ENCODE measurements at places on chromosomes 1 and 21. TPM values are rescaled to one million over a fixed set of nuclear protein-coding genes. Genes with fewer than 3 reads are reported as not detected.
A peak's percentile ranks its signal among the peaks of the same experiment; 100 is the strongest.

The AVPR1B gene
- 0.50 TPM for total RNA-seq

GRCh38 chr1:18385239-18385790 is 95.4 kb upstream of the KLHDC7A start:
- DNase-seq: peak; percentile 66

The MNDA gene
- not detected for total RNA-seq

DNA sequence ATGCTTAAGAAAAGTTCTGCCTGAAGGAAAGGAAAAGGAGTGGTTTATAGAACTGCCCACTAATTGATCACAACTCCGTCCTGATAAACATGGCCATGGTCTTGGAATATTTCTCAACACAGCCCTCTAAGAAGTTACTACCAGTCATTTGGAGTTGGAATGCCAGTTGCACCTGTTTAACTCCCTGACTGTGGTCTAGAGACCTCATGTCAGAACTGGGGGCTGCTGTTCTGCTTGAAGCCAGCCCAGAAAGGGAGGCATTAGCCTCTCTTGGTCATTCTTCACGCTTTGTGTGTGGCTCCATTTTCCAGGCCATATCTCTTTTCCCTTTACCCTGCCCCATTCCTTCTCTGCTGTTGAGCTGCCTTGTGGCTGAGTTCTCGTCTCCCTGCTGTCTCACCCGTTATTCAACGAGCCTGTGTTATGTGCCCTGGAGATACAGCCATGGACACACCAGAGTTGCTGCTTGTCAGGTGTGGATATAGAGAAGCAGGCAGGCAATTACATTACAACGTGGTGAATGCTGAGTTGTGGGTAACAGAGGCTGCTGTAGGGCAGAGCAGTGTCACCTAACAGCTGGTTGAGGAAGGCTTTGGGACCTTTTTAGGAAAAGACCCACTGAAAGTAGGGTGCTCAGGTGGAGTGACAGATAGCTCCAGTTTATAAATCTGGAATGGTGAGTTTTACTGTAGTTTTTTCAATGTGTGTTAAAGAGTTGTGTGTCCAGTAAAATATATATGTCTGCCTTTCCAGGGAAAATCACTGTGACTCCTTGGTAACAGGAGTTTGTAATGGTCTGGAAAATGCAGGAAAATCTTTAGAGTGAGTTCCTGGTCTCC is 137.0 kb upstream of the IPO9 start:
- no peak for DNase-seq

The ALG14 gene
- total RNA-seq: 1.3 TPM

DNA sequence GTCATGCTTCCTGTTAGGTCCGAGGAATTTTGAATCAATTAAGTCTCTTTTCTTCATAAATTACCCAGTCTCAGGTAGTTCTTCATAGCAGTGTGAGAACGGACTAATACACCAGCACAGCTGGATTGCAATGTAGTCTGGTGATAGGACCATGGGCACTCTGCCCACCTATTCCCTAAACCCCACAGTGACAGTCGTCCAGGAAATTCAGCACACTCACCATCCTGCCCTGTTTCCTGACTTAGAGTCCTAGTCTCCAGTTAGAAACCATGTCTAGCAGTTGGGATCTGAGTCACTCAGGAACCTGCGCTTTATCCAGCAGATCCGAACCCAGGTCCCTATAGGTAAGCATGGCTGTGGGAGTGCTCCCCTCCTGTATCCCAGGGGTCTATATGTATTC is 149.3 kb upstream of the TNR start:
- DNase-seq: no peak

- no peak for DNase-seq
Observed at GRCh38 chr1:206757524-206758266, 12.9 kb upstream of the IL19 start.

The TMOD4 gene
- total RNA-seq: not detected

DNA sequence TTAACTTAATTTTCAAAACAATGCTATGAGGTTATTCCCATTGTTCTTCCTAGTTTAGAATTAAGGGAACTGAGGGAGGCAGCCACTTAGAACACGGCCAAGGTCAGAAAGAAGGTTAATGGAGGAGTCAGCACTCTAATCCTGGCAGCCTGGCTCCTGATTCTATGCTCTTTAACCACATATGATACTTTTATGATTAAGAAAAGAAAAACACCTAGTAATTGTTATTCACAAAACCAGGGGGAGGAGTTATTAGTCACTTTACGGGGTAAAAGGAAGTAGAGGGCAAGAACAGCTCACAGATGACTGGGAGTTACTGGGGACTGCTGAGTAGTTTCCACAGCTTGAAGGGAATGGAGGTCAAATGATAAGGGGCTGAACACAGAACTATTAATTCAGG is 38.6 kb downstream of the GADD45A start:
- no peak for DNase-seq

The AK2 gene
- total RNA-seq: 127 TPM

The NTMT2 gene
- total RNA-seq: 0.67 TPM

The C1orf216 gene
- 12.8 TPM for total RNA-seq

DNA sequence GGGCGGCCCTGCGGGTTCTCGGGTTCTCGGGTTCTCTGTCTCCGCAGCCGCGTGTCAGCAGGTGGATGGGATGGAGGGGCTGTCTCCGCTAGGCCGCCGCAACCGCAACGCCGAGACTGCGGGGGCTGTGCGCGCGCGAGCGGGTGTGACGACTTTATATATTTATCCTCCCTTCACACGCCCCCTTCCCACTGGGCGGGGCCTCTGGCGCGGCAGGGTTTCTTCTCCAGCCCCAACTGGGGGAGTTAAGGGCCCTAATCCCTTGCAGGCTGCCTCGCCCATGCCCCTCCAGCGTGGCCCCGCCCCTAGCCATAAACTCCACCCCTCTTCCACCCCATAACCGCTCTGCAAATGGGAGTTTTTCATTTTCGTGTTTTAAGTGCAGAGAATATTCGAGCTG is 3.4 kb downstream of the IGSF21 start:
- no peak for DNase-seq

The SERTAD4 gene
- total RNA-seq: 3.2 TPM

The AMY2A gene
- total RNA-seq: not detected

The OR2G6 gene
- total RNA-seq: not detected

DNA sequence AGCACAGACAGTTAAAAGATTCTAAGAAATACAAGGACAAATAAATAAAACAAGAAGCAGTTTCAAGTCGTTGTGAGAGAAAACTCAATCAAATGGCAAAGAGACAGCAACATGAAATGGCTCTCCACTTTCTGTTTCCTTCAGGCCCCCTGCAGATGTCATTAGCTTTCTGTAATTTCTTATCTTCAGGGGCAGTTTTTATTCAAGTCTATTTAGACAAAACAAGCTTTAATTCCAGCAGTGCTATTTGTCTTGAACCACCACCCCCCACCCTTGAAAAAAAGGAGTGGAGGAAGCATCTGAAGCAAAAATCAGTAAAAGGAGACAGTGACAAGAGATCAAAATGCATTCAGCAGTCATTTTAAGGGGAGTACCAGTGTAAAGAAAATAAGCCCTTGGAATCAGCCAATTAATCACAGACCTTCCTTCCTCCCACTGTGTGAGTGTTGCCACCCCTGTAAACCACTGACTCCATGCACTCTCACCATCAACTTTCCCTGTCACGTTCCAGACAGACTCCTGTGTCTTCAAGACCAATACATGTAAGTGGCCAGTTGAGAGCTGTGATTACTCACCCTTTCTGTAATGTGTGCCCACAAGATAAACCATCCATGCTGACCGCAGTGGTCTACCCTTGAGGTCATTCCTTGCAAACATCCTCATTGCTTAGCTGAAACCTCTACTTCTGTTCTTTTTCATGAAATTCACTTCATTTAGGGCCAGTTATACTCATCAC is 136.1 kb upstream of the HOOK1 start:
- no peak for DNase-seq

GRCh38 chr1:13760921-13761320 is 60.9 kb downstream of the PRDM2 start:
- no peak for DNase-seq

DNA sequence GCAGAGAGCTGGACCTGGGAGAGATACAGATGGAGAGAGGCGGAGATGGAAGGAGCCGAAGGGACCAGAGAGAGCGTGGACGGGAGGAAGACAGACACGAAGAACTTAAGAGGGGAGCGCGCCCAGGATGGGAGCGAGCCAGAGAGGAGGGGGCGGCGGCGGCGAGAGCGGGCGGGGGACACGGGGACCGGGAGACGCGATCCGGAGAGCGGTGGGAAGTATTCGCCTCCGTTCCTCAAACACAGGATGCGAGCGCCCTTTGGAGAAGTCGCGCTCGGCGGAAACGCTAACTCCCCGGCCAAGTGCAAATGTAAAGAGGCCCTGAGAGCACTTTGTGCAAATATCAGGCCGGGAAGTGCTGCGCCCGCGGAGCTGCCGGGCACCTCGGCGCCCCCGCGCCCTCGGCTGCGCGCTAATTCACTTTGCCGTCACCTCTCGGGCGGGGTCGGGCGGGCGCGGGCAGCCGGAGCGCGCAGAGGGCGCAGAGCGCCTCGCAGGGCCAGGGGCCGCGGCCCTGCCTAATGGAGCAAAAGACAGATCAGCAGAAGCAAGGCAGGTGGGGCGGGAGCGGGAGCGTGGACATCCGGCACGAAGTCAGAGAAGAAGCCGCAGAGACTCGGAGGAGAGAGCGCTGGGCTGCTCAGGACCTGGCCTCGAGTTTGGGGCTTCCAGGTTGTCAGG is 281.2 kb downstream of the RRAGC start:
- no peak for DNase-seq

GRCh38 chr1:219128957-219129356 is 44.7 kb upstream of the LYPLAL1 start:
- DNase-seq: no peak

- no peak for DNase-seq
Observed at GRCh38 chr1:192579010-192579738, 3.6 kb downstream of the RGS1 start.

DNA sequence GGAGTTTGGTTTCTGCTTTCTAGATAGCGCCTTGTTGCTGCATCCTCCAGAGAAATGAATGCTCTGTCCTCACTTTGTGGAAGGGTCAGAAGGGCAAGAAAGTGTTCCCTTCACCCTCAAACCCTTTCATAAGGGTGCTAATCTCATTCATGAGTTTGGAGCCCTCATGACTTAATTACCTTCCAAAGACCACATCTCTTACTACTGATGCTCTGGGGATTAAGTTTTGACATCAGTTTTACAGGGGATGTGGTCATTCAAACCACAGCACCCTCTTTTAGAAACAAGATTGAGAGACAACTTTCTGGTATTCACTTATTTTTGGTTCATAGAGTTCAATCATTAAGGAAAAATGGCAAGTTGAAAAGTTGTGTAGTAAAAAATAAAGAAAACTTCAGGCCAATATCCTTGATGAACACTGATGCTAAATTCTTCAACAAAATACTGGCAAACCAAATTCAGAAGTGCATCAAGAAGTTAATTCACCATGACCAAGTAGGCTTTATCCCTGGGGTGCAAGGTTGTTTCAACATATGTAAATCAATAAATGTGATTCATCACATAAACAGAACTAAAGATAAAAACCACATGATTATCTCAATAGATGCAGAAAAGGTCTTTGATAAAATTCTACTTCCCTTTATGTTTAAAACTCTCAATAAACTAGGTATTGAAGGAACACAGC is 442.1 kb downstream of the PTBP2 start:
- DNase-seq: no peak
